Suprapubic skin (tissue), 4 donors: ENCODE measurements at places on chromosomes 12 and 14.

DNA sequence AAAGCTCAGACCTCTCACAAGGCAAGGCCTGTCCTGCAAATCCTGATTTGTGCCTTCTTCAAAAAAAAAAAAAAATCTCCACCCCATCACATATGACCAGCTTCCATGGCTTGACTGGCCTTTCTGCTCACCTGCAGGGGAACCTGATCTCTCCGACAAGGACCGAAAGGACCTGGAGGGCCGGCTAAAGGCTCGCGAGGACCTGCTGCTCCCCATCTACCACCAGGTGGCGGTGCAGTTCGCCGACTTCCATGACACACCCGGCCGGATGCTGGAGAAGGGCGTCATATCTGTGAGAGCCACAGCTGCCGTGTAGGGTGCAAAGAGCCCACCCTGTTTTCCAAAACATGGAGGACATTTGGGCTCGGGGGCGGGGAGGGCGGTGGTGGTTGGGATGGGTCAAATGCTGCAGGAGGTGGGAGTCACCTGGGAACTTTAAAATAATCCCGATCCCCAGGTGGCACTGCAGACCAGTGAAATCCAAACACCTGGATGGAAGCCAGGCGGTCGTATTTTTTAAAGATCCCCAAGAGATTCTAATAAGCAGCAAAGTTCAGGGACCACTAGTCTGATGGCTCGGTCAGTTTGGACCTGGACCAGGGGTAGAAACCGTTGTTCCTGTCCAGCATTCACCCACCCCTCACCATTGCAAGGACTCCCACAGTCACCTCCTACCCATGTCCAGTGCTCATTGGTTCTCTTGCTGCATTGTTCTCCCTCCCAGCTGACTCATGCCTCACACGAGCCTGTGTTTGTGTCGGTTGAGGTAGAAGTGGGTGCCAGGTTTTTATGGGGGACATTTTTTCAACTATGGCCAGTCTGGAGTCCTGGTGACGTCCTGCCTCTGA, 44.8 kb downstream of the FOXN4 start:
- peak; percentile 90 for DNase-seq

DNA sequence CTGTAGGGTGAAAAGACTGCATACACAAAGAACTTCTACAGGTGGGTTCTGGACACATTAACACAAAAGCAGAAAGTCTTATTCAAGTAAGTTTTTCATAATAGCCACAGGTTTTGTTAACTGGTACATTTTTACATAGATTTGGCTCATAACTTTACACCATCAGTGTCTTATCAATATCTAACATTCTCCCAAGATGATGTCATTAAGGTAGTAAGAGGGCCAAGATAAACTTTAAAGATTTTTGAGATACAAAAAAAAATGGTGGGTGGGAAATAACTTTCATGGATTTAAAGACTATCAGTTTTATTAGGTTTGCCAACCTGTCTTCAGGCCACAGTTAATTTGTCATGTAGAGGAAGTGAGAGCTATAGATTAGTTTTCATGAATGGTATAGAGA, 1.7 kb downstream of the SUPT16H start:
- DNase-seq, result no peak

DNA sequence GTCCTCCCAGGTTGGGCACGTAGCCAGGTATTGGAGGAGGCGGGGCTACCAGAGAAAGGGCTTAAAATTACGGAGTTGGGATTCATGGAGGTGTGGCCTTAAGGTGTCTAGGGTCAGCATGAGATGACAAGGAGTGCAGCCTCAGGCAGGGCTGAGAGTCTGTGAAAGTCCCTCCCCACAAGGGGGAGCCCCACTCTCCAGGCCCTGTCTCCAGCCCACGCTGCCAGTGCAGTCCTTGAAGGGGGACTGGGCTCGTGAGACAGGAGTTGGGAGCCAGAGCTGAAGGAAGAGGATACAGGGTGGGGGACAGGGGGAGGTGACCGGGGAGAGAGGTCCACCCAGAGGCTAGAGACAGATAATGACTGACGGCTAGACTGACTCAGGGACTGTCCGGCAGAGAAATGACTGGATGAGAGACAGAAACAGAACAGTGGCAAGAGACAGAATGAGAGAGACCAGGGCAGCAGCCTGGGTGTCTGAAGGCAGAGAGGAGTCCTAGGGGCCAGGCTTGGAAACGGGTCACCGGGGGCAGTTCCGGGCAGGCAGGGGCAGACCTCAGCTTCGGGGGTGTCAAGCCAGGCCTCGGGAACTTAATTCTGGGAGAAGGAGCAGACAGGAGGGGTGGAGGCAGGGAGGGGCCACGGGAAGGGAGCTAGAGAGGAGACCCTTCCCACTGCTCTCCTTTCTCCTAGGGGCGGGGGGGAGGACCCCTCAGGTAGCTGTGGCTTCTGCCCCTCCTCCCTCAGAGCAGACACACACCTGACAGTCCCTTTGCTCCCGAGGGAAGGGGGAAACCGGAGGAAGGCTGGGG, 970 bp downstream of the CDH24 start:
- DNase-seq, result no peak

- DNase-seq, result no peak
These were observed 982 bp downstream of the RBMS2 start for GRCh38 chr12:56522411-56523193.

DNA sequence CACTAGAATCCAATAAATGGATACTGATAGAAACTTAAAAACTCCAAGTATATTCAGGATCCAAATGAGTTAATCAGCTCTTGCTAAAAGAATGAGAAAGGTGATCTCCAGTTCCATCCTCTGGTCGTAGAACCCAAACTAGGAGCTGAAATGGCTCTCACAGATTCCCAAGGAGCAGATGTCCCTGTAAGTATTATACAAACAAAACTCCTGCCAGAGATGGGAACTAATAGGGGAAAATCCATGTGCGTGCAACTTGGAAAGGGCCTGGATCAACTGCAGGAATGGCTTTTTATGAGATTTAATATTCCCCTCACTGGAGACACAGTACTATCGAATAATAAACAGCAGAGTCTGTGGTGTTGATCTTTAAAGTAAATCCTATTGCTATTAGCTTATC, 309.2 kb upstream of the TBX3 start:
- no peak for DNase-seq

DNA sequence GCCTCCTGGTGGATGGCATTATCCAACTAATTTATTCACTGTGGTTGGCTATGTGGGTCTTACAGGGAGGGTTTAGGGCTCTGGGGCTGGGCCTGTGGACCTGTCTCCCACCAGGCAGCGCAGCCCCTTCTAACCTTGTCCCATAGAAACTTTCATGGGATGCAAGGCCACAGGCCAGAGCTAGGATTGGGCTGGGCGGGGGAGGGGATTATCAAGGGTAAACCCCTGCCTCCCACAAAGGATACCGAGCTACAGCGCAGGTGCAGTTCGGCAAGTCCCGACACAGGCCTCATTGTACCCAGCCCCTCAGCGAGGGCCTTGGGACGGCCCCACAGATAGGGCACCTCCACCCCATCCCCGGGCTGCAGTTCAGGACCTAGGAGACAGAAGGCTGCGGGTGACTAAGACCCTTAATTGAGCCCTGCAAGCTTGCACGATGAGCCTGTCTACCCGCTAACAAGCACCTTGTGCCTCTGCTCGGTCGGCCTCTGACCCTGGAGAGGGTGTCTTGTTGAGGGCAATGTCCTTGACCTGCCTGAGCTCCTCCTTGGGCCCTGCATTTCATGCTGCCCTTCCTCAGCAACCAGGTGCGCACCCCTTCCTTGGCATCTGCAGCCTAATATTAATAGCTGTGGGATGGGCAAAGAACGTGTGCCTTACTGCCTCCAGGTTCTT, 46.7 kb downstream of the PSMA6 start:
- DNase-seq, result no peak

- DNase-seq, result no peak
These were observed 33.0 kb downstream of the SAV1 start for GRCh38 chr14:50635141-50635540.

GRCh38 chr12:118145798-118146156, 9.9 kb downstream of the PEBP1 start:
- no peak for DNase-seq

DNA sequence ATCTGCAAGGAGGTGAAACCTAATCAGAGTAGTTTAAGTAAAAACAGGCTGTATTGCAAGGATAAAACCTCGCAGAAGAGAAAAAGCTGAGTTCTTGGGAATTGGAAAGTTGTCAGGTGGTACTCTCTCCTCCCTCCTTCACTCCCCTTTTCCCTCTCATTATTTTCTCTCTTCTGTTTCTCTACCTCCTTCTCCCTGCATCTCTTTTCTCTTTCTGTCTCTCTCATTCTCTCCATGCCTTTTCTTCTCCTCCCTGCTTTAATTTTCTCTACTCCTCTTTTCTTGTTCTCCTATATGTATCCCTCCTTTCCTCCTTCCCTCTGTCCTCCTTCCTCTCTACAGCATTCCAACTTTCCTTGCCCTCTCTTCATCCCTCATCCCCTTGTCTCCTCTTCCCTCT, 14.2 kb upstream of the PPP1R12A start:
- no peak for DNase-seq

- no peak for DNase-seq
These were observed 12.6 kb upstream of the PLEKHD1 start for GRCh38 chr14:69471916-69472315.

- no peak for DNase-seq
These were observed 122.8 kb downstream of the NTF3 start for GRCh38 chr12:5554711-5555110.

DNA sequence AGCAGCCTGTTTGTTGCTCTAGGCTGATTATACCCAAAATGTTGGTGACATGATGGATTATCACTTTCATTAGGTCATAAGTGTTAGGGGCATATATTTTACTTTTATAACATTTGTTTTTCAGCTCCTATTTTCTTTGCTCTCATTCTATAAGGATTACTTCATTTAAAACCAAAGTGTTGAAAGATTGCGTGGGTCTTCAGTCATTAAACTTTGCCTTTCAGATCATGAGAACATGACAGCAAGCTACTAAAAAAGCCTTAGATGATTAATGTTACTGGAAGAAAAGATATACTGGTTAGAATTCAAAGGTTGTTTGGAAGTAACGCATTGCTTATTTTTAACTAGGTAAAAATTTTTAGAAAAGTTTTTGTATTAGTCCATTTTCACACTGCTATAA, 156.8 kb downstream of the ERC1 start:
- DNase-seq, result no peak

DNA sequence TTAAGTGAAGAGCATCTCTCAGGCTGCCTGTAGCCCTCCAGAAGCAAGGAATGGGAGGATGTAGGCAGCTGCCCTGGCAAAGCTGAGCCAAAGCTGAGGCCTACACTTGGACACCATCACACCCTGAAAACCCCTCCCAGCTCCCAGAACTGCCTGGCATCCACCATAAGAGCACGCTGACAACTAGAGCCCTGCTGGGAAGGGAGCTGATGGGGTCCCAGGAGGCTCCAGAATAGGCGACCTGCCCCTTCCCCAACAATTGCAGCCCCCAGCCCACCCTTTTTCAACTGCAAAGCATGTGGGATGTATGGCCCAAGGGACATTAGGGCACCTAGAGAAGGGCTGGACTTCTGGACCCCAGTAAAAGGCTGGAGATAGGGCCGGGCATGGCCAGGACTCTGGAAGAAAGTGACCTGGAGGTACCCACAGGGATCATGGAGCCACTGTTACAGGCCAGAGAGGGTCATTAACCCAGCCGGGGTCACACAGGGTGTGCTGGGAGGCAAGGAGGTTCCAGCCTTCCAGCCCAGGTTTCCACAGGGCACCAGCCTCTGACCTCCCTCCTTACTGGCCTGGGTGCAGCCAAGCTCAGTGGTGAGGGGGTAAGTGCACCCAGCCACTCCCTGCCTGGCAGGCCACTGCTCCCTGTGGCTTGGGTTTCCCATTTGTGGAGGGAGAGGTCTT, 27.8 kb downstream of the FAM222A start:
- peak; percentile 36 for DNase-seq

GRCh38 chr12:71504476-71504875, 64.9 kb downstream of the LGR5 start:
- DNase-seq, result peak; percentile 62

- no peak for DNase-seq
These were observed 26.5 kb upstream of the PPP1R12A start for GRCh38 chr12:79961411-79961810.

GRCh38 chr12:43169115-43169681, 382.8 kb downstream of the ADAMTS20 start:
- no peak for DNase-seq

DNA sequence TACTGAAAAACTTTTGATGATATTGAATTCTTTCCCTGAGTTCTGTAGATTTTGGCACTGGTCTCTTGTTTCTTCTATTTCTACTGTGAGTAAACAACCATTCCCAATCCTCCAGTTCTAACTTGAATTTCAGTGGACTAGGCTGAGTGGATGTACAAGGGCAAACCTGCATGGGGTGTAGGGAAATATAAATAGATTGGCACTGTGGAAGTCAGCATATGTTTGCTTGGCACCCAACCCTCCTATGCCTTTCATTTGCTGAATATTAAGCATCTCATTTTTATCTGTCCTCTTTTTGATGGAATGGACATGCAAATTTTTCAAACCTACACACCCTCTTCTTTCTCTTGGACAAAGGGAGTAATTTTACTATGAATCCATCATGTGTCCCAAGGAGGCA, 828.3 kb downstream of the DIO2 start:
- no peak for DNase-seq

DNA sequence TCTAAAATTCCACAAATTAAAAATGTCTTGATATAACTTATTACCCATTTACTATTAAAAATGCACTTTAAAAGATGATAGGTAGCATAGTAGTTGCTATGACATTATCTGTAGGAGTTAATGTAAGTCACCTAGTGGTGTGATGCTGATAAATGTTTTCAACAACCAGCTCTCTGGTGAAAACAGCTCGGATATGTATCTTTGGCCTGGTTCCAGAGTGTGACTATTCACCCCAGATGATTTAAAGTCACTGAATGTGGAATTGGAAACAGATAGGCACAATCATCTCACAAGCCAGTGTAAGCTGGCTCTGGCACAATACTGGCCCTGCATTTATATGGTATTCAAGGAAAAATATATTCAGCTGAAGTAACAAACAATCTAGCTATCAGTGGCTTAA, 9.2 kb upstream of the CCDC196 start:
- no peak for DNase-seq

DNA sequence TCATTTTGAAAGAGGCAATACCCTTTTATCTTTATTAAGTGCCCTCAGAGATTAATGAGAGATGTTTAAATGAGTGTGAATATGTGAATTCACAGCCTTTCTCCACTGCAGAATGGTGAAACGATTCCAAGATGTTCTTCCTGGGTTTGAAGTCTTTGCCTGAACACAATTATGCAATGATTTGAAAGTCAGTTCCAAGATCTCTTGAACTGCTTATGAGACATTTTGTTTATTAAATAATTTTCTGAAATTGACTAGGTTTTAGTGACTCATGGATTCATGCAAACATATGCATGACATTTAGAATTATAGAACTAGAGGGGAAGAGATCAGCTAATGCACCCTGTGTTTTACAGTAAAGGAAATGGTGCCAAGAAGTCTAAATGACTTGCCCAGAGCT, 118.1 kb upstream of the SLC38A2 start:
- DNase-seq, result no peak

GRCh38 chr12:121776190-121777098, 17.0 kb downstream of the RHOF start:
- peak; percentile 91 for DNase-seq

DNA sequence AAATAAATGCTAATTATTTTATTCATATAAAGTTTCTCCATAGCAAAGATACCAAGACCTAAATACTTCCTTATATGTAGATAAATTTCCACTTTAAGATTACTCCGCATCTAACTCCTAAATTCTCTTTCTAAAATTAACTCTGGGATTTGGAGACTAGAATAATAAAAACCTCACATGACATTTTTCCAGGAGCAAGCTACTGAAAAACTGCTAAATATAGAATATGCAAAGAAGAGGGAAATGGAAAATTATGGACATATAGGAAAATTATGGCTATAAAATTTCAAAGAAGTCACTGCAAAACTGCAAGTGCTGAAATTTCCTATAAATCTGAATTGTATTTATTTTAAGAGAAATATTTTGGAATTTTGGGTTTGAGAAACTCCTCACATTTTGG, 186.2 kb downstream of the DUSP6 start:
- DNase-seq, result no peak
